ENCODE measurements at places on chromosomes 11 and 22.

GRCh38 chr11:122910775-122911174 lies 28.2 kb downstream of the JHY start:
- DNase-seq: no peak

GRCh38 chr11:3959015-3959902 lies 103.8 kb downstream of the STIM1 start:
- no peak for DNase-seq

- no peak for DNase-seq
These were observed 397 bp downstream of the OR52N2 start for GRCh38 chr11:5809122-5809519.

- no peak for DNase-seq
These were observed 85.0 kb downstream of the BCR start for GRCh38 chr22:23265368-23265700.

GRCh38 chr11:45922425-45923082 lies at the start of gene LARGE2:
Gene LARGE2, plus strand, starts transcription at chr11:45922656. Its CDS starts 227 bp downstream, at chr11:45922883.
- DNase-seq: no peak

GRCh38 chr22:19612866-19613572 lies 88.8 kb upstream of the CLDN5 start:
- DNase-seq: no peak

DNA sequence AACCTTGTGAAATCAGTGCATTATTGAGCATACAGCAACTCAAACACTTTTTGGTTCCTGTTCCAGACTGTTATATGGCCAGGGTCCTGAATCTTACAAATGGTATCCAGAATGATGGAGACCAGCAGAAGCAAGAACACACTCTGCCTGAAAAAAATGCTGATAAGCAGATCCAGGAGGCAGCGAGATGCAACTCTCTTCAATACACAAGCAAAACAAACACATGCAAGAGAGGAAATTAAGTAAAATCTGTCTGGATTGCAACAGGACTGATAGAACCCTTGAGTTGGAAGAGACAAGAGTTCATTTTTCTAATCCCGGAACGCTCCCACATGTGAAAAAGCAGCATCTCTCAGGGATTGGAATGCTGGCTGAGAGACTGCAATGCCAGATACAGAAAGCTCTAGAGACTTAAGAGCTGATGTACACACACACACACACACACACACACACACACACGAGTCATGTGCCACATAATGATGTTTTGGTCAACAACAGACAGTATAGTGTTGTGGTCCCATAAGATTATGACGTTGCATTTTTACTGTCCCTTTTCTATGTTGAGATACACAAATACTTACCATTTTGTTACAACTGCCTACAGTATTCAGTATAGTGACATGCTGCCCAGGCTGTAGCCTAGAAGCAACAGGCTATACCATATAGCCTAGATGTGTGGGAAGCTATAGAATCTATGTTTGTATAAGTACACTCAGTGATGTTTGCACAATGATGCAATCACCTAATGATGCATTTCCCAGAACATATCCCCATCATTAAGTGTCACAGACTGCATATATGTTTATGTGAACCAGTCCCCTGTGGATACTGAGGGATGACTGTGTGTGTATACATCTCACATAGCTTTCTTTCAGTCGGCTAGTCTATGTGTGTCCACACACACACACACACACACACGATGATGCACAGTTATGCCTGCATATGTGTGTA lies 406.6 kb downstream of the LARGE1 start:
- DNase-seq: no peak

DNA sequence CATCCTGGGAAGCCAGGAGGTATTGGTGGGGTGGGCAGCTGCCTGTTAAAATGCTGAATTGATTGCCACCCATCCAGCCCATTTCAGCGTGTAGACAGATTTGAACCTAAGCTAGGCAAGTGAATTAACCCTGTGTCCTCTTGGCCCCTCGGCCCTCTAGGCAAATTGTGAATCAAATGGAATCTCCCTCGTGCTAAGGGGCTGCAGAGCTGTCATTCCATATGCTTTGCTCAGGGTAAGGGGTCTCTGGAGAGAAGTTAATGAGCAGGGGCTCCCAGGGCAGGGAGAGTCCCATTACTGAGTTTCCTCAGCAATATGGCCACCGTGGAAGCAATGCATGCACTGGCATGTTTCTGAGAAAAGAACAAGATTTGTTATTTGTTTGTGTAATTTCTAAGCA lies 117.7 kb upstream of the RCN1 start:
- DNase-seq: no peak

DNA sequence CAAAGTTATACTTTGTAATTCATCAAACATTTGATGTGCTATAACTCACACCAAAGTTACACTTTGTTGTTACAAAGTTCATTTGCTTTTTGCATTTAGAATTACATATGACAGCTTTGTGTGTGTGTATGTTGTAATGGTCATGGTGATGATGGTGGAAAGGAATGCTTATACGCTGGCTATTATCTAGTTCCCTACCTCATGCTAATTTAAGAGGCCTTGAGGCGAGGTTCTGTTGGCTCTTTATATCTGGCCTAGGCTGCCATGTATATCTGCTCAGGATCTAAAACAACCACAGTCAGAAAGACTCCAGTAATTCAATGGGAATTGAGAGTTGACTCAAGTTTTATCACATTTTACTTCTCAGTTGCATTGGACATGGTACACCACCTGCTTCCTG lies 123.4 kb downstream of the SLC17A6 start:
- DNase-seq: no peak

DNA sequence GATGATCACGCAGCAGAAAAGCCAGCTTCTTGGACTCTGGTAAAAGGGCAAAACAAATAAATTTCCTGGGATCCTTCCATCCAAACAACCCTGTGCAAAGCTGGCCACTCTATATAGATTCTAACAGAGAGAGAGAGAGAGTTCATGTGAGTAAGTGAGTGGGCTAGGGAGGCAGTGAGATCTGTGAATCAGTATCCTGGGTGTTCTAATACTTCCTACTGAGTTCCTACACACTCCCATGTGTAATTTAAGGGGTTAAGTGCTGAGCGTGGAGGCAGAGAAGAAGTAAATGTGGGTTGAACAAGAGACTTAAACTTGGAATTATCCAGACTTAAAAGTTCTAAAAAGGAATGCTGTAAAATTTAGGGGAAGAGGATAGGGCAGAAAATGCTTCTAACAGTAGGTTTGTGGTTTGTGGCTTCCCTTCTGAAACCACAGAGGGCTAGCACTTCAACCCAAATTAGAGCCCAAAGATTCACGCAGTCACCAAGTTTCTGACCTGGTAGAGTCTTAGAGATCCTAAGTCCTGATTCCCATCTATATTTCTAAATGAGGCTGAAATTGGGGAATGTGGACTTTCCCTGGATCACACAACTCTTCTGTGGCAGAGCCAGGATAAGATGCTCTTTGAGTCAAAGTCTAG lies 413.9 kb downstream of the TENM4 start:
- DNase-seq: no peak

DNA sequence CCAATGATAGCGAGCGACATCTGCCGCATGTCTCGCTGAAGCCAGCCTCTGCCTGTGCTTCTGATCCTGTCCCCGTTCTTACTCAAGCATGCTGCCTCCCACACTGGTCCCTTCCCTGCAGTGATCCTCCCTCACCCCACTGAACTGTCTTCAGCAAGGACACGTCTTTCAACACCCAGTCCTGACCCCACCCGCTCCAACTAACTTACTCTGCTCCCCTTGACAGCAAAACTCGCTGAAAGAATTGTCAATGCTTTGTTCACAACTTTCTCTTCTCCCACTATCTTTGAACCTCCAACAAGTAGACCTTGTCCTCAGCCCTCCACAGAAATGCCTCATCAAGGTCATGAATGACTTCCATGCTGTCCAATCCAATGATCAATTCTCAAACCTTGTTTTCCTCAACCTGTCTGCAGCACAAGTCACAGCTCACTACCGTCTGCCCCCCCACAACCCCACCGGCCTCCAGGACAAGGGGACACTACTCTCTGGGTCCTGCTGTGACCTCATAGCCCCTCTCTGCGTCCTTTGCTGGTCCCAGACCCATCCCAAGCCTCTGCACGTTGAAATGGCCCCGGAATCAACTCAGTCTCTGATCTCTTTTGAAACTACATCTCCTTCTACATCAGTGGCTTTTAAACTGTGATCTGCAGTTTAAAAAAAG lies 108.0 kb downstream of the MICAL3 start:
- DNase-seq: no peak
